ENCODE measurements at places on chromosomes 6 and 20.
A peak's percentile ranks its signal among the peaks of the same experiment; 100 is the strongest.

DNA sequence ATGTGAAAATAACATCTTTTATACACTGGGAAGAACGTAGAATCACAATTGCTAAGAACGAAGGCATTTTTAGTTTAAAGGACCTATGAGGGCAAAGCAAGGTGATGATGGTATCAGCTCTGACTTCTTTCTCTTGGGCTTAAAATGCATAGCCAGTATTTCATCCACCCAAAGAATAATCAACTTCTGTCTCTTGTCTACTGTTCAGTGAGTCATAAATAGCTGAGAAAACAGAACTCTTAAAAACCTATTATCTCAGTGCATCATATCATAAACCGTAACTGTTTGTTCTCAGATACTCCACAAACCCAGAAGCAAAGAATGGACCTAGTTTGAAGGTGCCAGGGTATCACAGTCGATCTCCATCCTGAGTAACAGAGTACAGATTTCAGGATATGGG, 5.2 kb downstream of the PHF10 start:
- H3K4me1 ChIP-seq = peaks cover 12% of the 10 kb centered on the region
- DNase-seq = no peak
- H3K4me3 ChIP-seq = no peak overlapping the region
- H3K27ac ChIP-seq = no peak overlapping the region

DNA sequence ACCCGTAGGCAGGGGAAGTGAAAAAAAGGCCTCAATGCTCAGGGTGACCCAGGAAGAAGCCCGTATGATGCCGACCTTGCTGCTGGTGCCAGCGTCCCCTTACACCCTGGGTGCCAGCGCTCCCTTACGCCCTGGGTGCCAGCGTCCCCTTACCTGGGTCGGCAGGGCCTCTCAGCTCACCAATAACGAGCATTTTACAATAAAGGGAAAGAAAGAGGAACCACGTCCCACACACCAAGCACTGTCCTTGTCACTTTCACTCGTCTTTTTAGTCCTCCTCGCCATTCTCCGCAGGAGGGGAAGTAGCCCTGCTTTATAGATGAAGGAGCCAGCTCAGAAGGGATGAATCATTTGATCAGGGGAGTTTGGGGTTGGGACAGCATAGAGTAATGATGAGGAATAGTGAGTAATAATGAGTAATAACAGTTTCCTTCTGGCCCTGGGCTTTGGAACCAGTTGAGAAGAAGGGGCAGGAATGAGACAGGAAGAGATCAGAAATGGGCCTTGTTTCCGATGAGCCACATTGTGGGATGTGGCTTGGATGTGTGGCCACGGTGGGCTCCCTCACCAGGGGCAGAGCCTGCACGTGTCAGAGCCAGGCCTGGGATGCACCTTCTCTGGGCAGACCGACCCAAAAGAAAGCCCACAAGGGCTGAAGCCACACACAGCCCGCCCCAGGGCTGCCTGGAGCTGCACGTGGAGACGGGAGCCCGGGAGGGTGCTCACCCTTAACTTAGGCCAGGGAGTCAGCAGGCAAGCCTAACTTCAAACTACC, 75.7 kb downstream of the SYNJ2 start:
- peaks cover 54% of the 10 kb centered on the region for H3K4me1 ChIP-seq
- no peaks in the 10 kb centered on the region for H3K27me3 ChIP-seq
- peak overlapping the region; percentile 67 for H3K27ac ChIP-seq
- peaks cover 29% of the 10 kb centered on the region for H3K36me3 ChIP-seq
- H3K4me3 ChIP-seq = no peak overlapping the region

- peaks cover 27% of the 10 kb centered on the region for H3K4me1 ChIP-seq
- no peaks in the 10 kb centered on the region for H3K27me3 ChIP-seq
These were observed 44.6 kb downstream of the JPH2 start for GRCh38 chr20:44142413-44142812.

GRCh38 chr6:4114123-4114522, 21.3 kb downstream of the ECI2 start:
- peaks cover 37% of the 10 kb centered on the region for H3K36me3 ChIP-seq
- H3K27me3 ChIP-seq = no peaks in the 10 kb centered on the region
- H3K4me3 ChIP-seq = no peak overlapping the region
- H3K4me1 ChIP-seq = no peaks in the 10 kb centered on the region

- no peaks in the 10 kb centered on the region for H3K4me1 ChIP-seq
- DNase-seq = no peak
- no peak overlapping the region for H3K27ac ChIP-seq
- no peak overlapping the region for H3K4me3 ChIP-seq
- no peaks in the 10 kb centered on the region for H3K36me3 ChIP-seq
These were observed 87.5 kb downstream of the ZFP64 start for GRCh38 chr20:52103913-52104545.

- no peak overlapping the region for H3K4me3 ChIP-seq
- no peak overlapping the region for H3K27ac ChIP-seq
- peaks cover 12% of the 10 kb centered on the region for H3K4me1 ChIP-seq
- H3K27me3 ChIP-seq = no peaks in the 10 kb centered on the region
- DNase-seq = no peak
These were observed 142.8 kb downstream of the VEGFA start for GRCh38 chr6:43912598-43913371.

- no peak overlapping the region for H3K4me3 ChIP-seq
- no peak overlapping the region for H3K27ac ChIP-seq
- H3K27me3 ChIP-seq = no peaks in the 10 kb centered on the region
- H3K36me3 ChIP-seq = no peaks in the 10 kb centered on the region
- no peak for DNase-seq
These were observed 14.6 kb upstream of the MEI4 start for GRCh38 chr6:77638129-77638830.

DNA sequence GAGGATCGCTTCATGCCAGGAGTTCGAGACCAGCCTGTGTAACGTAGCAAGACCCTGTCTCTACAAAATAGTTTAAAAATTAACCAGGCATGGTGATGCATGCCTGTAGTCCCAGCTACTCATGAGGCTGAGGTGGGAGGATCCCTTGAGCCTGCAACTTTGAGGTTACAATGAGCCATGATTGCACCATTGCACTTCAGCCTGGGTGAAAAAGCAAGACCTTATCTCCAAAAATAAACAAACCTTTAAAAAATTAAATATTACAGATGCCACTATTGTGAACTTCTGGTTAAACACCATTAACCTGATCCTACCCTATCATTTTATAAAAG, 116.8 kb downstream of the ARHGAP18 start:
- no peak overlapping the region for H3K4me3 ChIP-seq
- no peak overlapping the region for H3K27ac ChIP-seq
- peaks cover 28% of the 10 kb centered on the region for H3K4me1 ChIP-seq
- DNase-seq = no peak

DNA sequence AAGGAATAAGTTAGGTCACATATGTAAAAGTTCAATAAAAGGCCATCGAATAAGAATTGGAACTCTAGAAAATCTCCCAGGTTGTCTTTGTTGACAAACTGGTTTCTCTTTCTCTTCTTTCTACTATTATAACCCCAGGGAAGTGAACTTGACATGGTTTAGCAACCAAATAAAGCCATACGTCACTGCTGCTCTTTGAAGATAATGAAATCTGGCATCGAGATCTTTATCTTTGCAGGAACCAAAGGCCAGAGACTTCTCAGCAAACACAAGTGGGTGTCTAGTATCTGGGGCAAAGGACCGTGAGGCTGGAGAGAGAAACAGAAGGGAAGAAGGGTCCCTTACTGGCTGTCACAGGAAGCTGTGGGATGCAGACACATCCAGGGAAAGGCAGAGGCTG, 286.7 kb upstream of the CDYL start:
- H3K27ac ChIP-seq = no peak overlapping the region
- no peaks in the 10 kb centered on the region for H3K27me3 ChIP-seq
- no peaks in the 10 kb centered on the region for H3K36me3 ChIP-seq
- no peak for DNase-seq
- no peaks in the 10 kb centered on the region for H3K4me1 ChIP-seq

DNA sequence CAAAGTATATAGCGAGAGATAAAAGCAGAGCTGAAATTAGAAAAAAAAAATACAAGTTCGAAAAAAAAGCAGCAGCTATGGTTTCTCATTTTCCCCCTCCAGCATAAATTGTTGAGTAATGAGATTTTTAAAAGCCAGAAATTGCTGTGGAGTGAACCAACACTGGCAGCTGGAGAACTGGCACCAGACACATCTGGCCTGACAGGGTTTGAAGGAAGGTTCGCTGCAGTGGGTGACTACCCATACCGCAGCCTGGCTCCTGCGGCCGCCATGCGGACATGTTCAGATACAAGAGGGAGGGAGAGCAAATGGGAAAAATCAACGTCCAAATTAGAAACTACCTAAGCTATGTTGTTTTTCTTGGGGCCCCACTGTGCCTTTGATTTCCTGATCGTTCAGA, 3.3 kb downstream of the APCDD1L start:
- no peak overlapping the region for H3K4me3 ChIP-seq
- peaks cover 17% of the 10 kb centered on the region for H3K4me1 ChIP-seq
- peak; percentile 17 for DNase-seq
- no peaks in the 10 kb centered on the region for H3K36me3 ChIP-seq
- H3K27ac ChIP-seq = no peak overlapping the region

GRCh38 chr20:62066339-62066982, 780 bp upstream of the TAF4 start:
- peak overlapping the region; percentile 96 for H3K4me3 ChIP-seq
- H3K36me3 ChIP-seq = peaks cover 16% of the 10 kb centered on the region
- peaks cover 17% of the 10 kb centered on the region for H3K4me1 ChIP-seq
- DNase-seq = peak; percentile 72
- H3K27ac ChIP-seq = peak overlapping the region; percentile 72

- no peaks in the 10 kb centered on the region for H3K27me3 ChIP-seq
- H3K27ac ChIP-seq = no peak overlapping the region
- no peaks in the 10 kb centered on the region for H3K36me3 ChIP-seq
- H3K4me3 ChIP-seq = no peak overlapping the region
- no peak for DNase-seq
These were observed 42.7 kb upstream of the HCRTR2 start for GRCh38 chr6:55131616-55132015.

- DNase-seq = no peak
- H3K27me3 ChIP-seq = no peaks in the 10 kb centered on the region
- no peak overlapping the region for H3K4me3 ChIP-seq
- no peaks in the 10 kb centered on the region for H3K4me1 ChIP-seq
These were observed 164.8 kb upstream of the MAN1A1 start for GRCh38 chr6:119514345-119514744.

DNA sequence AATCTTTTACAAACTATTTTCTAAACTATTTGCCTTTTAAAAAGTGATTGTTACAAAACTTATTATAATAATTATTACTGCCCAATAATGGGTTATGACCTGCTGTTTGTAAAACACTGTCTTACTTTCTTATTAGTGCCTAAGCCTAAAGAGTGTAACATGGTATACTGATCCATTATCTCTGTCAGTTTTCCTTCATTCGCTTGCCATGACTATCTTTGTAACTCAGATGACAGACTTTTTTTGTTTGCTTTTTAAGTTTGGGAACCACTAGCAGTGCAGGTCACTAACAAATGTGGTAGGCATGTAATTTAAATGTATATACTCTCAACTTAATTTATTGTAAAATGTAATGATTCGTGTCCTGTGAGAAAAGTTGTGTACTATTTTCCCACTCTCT, 9.9 kb upstream of the TFB1M start:
- no peak for DNase-seq
- H3K4me1 ChIP-seq = no peaks in the 10 kb centered on the region
- no peak overlapping the region for H3K27ac ChIP-seq
- no peaks in the 10 kb centered on the region for H3K27me3 ChIP-seq
- no peaks in the 10 kb centered on the region for H3K36me3 ChIP-seq

- H3K4me1 ChIP-seq = no peaks in the 10 kb centered on the region
- no peaks in the 10 kb centered on the region for H3K27me3 ChIP-seq
- no peak overlapping the region for H3K4me3 ChIP-seq
These were observed 254.6 kb downstream of the EPHA7 start for GRCh38 chr6:93164781-93165180.

GRCh38 chr6:17494919-17495318, 101.5 kb downstream of the CAP2 start:
- DNase-seq = no peak
- H3K4me1 ChIP-seq = peaks cover 47% of the 10 kb centered on the region
- H3K36me3 ChIP-seq = peaks cover 20% of the 10 kb centered on the region
- no peaks in the 10 kb centered on the region for H3K27me3 ChIP-seq

- peaks cover 98% of the 10 kb centered on the region for H3K36me3 ChIP-seq
- no peak overlapping the region for H3K27ac ChIP-seq
- no peaks in the 10 kb centered on the region for H3K4me1 ChIP-seq
- no peaks in the 10 kb centered on the region for H3K27me3 ChIP-seq
- DNase-seq = no peak
These were observed 11.9 kb downstream of the NELFCD start for GRCh38 chr20:58992911-58993310.

- no peak overlapping the region for H3K4me3 ChIP-seq
- no peak overlapping the region for H3K27ac ChIP-seq
- no peaks in the 10 kb centered on the region for H3K27me3 ChIP-seq
- no peaks in the 10 kb centered on the region for H3K4me1 ChIP-seq
- no peaks in the 10 kb centered on the region for H3K36me3 ChIP-seq
These were observed 29.5 kb upstream of the HLA-A start for GRCh38 chr6:29912840-29913239.

DNA sequence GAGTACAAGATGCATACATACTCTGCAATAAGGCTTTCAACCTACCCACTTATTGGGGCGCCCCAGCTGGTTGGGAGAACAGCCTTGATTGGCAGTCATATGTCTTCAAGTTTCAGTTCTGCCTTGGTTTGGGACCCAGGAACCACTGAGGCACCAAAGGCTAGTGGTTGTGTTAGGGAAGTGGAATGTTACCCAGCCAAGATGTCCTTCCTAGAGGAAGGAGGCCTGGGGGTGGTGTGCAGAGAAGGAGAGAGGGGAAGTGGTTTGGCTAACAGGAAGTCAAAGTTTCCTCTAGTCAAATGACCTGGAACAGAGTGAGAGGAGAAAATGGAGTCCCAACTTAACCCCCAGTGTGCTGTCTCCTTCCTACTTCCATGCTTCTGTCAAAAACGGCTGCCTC, 59.4 kb downstream of the CD164 start:
- no peaks in the 10 kb centered on the region for H3K27me3 ChIP-seq
- no peak overlapping the region for H3K4me3 ChIP-seq
- no peak for DNase-seq
- H3K36me3 ChIP-seq = no peaks in the 10 kb centered on the region

- peak; percentile 70 for DNase-seq
- peak overlapping the region; percentile 49 for H3K27ac ChIP-seq
- no peak overlapping the region for H3K4me3 ChIP-seq
- peaks cover 16% of the 10 kb centered on the region for H3K4me1 ChIP-seq
These were observed 160.0 kb upstream of the PLN start for GRCh38 chr6:118387921-118388701.

DNA sequence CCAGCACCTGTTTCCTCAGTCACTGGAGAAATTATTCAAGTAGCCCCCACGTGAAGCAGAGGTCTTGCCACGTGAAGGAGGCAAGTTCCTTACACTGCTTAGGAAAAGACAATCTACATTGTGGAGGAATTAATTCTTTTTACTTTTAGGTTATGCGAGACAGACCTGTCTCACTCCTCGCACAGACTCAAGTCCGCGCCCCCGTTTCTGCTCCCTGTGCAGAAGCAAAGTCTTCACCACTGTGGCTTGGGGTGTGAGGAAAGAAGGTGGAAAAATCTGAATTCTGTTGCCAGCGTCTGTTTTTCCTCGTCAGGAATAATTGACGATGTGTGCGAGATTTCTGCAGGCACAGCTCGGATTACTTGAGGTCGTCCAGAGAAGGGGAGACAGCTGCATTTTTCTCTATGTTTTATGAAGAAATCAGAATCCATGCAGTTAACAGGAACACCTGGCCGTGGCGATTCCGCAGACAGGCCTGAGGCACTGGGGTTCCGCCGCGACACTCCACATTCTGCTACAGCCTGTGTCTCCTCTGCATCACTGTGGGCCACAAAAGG, 185.1 kb downstream of the SMOC2 start:
- H3K4me1 ChIP-seq = no peaks in the 10 kb centered on the region
- no peak overlapping the region for H3K27ac ChIP-seq
- H3K36me3 ChIP-seq = no peaks in the 10 kb centered on the region

GRCh38 chr6:18742406-18742805, 355.3 kb downstream of the RNF144B start:
- H3K36me3 ChIP-seq = no peaks in the 10 kb centered on the region
- peak overlapping the region; percentile 82 for H3K27ac ChIP-seq
- no peaks in the 10 kb centered on the region for H3K27me3 ChIP-seq
- peaks cover 17% of the 10 kb centered on the region for H3K4me1 ChIP-seq
- H3K4me3 ChIP-seq = no peak overlapping the region

Measured in SJSA1 (cell line).